EH (cell line): ENCODE measurements at places on chromosomes 6 and 20.

- DNase-seq, result no peak
These were observed 6.2 kb downstream of the RWDD2A start for GRCh38 chr6:83199173-83199862.

GRCh38 chr20:58575776-58576602, 60.8 kb upstream of the APCDD1L start:
- DNase-seq, result no peak

- peak; percentile 9 for DNase-seq
These were observed 40.3 kb upstream of the BLCAP start for GRCh38 chr20:37567671-37568588.

- no peak for DNase-seq
These were observed 15.6 kb downstream of the MEP1A start for GRCh38 chr6:46808806-46809205.

DNA sequence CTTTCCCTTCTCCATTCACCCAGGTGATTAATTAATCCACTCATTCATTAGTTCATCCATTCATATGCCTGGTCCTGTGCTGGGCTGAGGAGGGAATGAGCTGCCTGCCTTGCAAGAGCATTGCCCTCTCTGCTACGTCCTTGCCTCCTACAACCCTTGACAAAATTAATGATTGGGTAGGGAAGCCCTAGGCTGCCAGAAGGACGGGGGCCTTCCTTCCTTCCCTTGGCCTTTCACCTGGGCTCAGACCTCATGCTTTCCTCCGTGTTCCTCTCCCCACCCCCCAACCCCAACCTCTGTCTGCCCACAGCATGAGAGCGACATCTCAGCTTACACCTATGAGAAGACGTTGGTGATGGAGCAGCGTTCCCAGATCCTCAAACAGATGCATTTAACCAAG, 25.6 kb downstream of the SLC12A5 start:
- no peak for DNase-seq

- peak; percentile 56 for DNase-seq
These were observed 278.6 kb upstream of the TCF21 start for GRCh38 chr6:133610227-133610840.

- DNase-seq, result no peak
These were observed 227.1 kb downstream of the NFATC2 start for GRCh38 chr20:51315390-51315789.

DNA sequence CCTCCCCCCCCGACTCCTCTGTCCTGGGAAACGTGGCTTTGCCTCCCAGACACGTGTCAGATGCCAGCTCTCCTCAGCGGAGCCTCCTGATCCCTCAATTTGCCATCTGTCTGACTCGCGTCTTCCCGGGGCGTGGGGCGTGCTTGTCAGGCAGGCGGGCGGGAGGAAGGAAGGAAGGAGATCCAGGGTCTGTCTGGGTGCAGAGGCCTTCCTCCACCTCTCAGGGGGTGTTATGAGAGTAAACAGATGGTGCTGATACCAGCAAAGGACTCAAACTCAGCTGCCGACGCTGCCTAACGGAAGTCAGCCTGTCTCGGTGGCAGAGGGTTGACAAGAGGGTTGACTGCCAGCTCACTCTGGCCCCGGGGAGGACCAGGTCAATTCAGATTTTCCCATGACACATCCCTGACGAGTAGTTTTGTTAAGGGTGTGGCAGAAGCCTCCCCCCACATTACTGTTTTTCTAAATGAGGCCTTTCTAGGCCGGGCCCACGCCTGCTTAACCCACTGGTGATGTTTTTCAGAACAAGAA, 17.0 kb downstream of the UQCC2 start:
- peak; percentile 84 for DNase-seq

DNA sequence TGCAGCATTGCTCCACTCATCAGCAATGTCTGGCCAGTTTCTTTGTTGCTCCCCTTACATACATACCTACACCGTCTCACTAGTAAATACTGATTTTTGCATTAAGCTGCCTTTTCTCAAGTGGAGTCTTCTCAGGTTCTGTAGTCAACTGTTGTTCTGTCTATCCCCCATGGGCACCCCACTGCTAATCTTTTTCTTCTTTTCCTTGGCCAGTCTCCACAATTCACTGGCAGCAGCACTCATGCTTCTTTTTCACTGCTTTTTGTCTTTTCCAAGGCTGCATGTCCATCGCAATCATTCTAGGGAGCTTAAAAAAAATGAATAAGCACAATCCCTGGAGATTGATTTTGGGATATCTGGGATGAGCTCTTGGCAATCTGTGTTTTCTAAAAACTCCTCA, 10.3 kb upstream of the ERVFRD-1 start:
- DNase-seq, result no peak

DNA sequence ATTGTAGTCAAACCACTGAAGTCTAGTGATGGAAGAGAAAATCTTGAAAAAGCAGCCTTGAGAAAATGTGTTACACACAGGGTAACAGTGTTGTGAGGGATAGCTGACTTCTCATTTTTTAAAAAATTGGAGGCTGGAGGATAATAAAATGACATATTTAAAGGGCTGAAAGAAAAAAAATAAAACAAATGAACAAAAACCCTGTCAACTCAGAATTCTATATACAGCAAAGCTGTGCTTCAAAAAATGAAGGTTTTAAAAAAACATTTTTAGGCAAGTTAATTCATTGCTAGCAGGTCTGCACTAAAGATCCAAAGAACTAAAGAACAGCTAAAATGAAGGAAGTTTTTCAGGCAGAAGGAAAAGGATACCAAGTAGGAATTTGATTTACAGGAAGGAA, 31.1 kb downstream of the VTA1 start:
- no peak for DNase-seq

DNA sequence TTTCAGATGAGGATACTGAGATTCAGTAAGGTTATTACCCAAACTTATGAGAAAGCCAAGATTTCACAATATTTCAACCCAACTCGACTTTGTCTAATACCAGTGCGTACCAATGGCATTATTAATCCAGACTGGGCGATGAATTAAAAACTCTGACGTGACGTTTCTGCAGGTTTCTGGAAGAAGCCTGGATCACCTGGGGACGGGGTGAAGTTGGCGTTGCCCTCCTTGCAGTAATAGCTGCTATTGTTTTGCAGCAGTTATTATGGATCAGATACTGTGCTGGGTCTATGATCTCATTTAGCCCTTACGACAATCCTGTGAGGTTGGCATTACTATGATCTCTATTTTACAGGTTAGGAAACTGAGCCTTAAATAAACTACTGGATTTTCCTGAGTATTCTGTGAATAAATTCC, 569 bp upstream of the CDC5L start:
- DNase-seq, result peak; percentile 50

GRCh38 chr20:45406260-45407066, 1.6 kb upstream of the DBNDD2 start:
- DNase-seq, result peak; percentile 70

- DNase-seq, result no peak
These were observed 303.0 kb upstream of the GJE1 start for GRCh38 chr6:141829566-141830360.

DNA sequence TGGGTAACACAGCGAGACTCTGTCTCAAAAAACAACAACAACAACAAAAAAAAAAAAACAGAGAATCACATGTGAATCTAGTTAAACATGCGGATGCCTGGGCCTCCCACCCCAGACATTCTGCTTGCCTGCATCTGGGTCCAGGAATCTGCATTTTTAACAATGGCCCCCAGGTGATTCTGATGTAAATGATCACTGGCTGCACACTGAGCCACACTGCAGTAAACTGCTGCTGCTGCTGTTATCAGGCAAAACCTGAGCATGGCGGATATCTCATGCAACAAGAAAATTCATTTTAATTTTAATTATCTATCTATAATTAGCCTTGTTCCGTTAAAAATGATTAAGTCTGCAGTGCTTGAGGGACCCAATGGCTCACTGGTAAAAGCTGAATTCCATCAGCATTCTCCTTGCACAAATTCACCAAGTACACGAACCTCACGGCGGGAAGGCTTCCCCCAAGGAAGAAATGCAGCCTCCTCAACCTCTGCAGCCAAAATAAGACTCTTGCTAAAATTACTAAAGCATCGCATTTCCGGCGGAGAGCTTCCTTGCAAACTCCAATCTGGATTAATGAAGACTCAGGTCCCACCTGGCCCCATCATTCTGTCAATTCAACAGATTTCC, 81.6 kb upstream of the SNX9 start:
- DNase-seq, result no peak

- DNase-seq, result peak; percentile 32
These were observed 193.4 kb downstream of the BACH2 start for GRCh38 chr6:90103056-90103800.

- no peak for DNase-seq
These were observed 175.5 kb downstream of the ATXN1 start for GRCh38 chr6:16585805-16586204.

DNA sequence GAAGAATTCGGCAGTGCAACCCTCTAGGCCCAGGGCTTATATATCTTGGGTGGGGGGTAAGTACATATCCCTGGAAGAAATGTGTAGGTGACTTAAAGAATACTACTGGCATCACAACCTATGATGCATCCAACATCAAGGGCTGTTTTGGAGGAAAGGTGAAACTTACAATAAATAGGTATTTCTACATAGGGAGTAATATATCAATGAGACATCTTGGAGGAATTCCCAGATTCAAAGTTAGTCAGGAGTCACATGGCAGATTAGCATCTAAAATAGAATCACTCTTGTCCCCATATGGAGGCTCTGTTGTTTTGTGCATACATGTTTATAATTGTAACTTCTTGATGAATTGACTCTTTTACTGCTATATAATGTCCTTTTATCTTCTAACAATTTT, 375.5 kb downstream of the PAX1 start:
- DNase-seq, result no peak

- no peak for DNase-seq
These were observed 64.8 kb downstream of the FAM50B start for GRCh38 chr6:3913958-3914337.

DNA sequence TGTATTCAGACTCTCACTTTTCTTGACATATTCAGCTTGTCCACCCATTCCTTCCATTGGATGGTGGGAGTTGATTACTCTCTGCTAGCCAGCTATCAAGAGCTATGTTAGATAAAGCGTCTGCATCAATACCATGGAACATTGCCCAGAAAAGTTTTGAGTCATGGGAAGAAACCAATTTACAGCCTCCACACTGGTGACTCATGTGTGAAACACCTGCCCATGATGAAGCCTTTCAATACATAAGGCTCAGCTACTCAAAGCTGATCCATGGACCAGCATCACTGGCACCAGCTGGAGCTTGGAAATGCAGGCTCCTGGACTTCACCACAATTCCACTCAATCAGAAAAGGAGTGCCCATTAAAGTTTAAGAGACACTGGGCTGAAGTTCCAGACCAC, 16.1 kb downstream of the PLA2G7 start:
- no peak for DNase-seq

- DNase-seq, result no peak
These were observed 416.6 kb upstream of the SULF2 start for GRCh38 chr20:48201885-48202284.

DNA sequence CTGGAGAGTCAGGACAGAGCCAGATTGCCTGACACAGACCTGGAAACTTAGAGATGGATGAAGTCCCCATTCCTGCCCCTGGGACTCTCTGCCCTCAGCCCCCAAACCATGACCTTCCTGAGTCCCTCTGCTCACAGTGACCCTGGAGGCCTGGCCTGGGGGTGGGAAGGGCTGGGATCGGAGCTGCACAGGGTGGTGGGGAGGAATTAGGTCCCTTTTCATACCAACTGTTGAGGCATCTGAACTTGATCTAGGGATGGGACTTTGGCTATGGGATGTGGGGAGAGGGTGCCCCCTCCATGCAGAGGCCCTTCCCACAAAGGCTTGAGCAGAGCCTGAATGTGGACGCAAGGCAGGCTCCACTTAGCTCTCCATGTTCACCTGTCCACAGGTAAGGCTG, 144.1 kb downstream of the MRPL14 start:
- no peak for DNase-seq

DNA sequence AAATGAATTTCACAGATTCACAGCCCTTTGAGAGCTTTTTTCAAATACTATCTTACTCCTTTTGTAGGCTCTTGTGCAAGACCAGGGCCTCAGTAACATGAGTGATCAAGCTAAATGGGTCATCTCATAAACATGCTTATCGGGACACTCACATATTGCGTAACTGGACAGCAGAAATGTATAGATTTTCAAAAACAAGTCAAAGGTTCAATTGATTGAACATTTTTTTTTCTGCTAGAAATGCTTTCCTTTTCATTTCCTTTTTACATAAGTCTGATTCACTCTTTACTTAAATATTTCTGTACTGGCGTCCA, 8.7 kb upstream of the SALL4 start:
- peak; percentile 9 for DNase-seq

GRCh38 chr6:6005051-6006005, 1.4 kb downstream of the NRN1 start:
- no peak for DNase-seq

DNA sequence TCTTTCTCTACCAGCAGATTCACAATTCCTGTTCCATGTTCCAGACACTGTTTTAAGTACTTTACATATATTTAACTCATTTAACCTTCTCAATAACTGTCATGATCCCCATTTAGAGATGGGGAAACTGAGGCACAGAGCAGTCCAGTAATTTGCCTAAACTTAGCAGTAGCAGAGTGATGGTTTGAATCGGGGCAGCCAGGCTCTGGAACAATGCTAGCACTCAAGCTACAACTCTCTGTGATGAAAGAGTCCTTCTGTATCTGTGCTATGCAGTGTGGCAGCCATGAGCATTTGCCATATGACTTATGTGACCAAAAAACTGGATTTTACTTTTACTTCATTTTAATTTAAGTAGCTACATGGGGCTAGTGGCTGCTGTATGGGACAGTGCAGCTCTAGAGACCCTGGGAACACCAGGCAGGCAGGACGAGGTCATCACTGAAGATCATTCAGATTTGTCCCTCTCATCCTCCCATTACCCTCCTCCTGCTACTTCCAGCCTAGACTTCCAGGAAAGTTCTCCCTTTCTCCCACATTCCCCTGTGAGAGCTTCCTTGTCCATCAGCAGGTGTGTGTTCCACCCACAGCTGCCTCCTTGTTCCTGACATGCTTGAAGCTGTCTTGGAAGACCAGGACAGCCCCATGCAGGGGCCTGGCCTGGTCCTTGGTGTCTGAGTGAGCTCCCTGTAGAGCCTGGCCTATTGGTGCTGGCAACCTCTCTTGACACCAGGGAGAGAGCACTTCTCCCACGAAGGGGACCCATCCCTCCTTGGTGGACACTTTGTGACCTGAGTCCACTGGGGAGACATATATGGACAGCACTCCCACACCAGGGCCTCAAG, 157.0 kb downstream of the MRPL14 start:
- DNase-seq, result no peak

- DNase-seq, result no peak
These were observed 66.0 kb downstream of the UBR2 start for GRCh38 chr6:42629845-42630244.

GRCh38 chr6:90049295-90049694, 155.0 kb downstream of the GJA10 start:
- DNase-seq, result no peak

- no peak for DNase-seq
These were observed 37.3 kb upstream of the MLN start for GRCh38 chr6:33841070-33841469.

DNA sequence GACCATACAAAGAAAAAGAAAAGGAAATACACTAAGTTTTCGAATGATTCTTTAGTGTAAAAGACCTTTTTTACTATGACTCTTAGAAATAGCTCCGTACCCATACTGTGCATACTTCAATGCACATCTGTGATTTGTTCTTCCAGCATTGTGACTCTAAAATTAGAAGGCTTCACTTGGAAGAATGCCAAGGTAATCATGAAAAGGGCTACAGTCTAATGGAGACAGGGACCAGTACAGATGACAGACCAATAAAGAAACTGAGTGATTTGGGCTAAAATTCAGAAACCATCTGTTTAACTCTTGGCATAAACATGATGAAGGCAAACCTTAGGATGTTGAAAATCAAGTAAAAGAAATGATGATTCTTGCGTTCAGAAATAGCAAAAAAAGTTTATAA, 46.3 kb downstream of the CYP39A1 start:
- no peak for DNase-seq
